Activated CD8-positive, alpha-beta memory T cell treated with anti-CD3 and anti-CD28 coated beads for 4 hours (primary cell): ENCODE measurements at places on chromosomes 7 and 10.

- DNase-seq = no peak
These were observed 3.4 kb upstream of the CHST12 start for GRCh38 chr7:2399848-2400587.

DNA sequence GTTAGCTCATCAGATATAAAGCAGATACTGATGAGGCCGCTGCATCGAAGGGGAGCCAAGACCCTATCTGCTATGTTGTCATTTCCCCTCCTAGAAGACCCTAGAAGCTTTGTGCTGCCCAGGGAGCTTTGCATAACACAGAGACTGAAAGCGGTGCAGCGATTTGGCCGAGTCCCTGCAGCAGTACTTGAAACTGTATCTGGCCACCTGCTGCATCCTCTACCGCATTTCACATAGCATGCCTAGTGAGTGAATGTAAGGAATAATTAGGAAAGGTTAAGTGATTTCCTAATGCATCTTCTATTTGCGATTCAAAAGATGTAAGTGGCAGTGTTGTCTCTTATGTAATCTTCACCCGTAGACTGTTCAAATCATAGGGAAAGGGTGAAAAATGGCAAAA, 106.7 kb downstream of the LRMDA start:
- DNase-seq = no peak

DNA sequence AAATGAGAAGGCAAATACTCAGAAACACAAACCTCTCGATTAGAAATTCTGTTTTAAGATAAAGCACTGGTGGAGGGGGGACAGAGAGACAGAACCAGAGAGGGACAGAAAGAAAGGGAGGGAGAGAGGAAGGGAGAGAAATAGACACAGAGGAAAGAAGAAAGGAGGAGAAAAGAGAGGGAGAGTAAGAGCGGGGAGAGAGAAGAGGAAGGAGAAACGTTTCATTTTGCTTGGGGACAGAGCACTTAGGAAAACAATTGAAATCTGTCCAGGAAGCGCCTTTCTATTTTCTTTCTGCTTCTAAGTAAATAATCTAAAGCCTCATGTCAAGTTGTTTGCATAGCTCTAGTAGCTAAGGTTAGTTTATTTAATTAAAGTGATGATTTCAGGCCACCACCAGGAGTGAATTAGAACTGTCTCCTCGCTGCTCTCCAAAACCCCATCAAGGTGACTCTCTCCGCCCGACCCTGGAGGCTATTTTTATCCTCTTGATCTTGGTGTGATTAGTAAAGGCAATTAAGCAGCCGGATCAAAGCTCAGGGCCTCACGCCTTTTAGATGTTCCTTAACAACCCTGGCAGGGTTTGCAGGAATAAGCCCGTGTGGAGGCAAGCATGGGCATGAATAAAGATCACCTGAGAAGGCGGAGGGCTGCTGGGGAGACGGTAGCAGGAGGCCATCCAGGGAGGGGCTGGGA, 73.4 kb upstream of the INSIG1 start:
- DNase-seq = no peak

DNA sequence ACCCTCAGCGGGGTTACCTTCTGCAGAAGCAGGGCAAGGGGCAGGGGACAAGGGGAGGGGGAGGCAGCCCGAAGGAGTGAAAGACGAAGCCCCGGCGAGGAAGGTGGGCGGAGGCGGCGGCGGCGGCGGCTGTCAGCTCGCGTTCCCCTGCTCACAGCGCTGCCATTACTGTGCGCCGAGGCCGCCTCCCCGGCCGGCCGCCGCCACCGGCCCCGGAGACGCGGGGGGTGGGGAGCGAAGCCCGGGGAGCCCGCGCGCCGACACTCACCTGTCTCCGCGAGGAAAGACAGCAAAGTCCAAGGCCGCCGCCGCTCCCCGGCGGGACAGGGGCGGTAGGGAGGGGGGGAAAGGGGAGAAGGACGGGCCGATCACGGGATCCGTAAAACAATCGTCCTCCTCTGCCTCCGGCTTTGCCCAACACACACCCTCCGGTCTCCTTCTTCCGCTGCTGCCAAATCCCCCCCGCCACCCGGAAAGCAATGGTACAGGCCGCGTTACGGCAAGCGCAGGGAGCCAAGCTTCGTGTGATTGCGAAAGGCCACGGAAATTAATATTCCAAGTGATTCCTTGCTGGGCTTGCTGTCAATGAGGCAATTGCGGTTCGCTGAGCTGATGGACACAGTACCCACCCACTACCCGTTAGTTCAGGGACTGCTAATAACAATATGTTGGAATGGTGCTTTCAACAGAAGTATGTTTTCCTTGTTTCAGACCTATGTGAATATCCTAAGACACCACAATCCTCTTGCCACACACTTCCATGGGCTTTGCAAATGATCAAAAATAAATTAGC, at the start of gene CUL2:
Gene CUL2 (minus strand): TSS at position 180 of the 793 bp plus-strand sequence. CDS start 19,024 bp downstream, outside the sequence.
- peak; percentile 83 for DNase-seq

GRCh38 chr10:126433351-126433750, 45.1 kb upstream of the ADAM12 start:
- no peak for DNase-seq

GRCh38 chr7:151232917-151233701, 826 bp downstream of the CHPF2 start:
- peak; percentile 48 for DNase-seq

GRCh38 chr7:83305027-83305426, 142.3 kb upstream of the PCLO start:
- DNase-seq = no peak

DNA sequence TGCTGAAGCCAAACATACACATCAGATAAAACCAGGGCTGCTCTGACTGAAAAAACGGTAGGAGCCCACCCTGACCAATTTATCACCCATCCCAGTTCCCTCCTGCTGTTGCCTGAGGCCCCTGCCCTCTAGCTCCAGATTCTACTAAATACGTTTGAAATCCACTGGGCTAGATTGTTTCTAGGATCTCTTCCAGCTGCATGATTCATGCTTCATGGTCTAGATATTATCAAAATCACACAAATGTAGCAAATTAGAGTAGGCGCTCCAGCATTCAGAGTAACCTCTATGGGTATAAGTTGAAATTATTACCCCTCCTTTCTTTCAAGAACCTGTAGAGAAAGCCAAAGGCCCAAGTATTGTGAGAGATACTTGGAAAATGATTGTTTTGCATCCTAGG, 151.2 kb upstream of the FAM13C start:
- DNase-seq = no peak

GRCh38 chr10:17229717-17229966, 1.6 kb downstream of the VIM start:
- DNase-seq = no peak

DNA sequence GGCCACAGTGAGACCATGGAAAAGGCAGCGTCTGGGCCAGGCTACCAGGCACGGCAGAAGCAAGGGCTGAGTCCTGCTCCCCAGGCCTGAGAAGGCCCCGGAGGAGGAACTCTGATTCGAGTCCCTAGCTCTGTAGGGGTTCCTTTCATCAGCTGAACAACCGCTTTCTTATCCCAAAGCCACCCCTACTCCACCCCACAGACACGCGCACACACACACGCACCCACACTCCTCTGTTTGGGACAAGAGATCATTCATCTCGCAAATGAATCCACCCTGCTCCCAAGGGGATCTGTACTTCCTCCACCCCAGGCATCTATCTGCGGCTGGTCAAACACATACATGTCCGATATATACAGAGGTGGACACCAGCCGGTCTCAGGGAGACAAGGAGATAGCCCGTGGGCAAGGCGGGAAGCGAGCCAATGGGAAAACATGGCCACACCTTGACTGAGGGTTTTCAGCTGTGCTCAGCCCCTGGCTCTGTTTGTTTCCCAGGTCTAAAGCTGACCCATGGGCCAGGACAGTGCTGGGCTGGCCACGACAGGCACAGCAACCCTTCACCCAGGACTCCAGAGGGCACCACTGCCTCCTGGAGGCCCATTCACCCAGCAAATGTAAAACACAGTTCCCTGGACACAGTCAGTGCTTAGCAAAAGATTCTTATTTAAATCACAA, 7.3 kb downstream of the ZCCHC24 start:
- no peak for DNase-seq

- no peak for DNase-seq
These were observed 596.0 kb downstream of the XPNPEP1 start for GRCh38 chr10:109327266-109327665.
